Stimulated activated CD4-positive, alpha-beta T cell treated with anti-CD3 and anti-CD28 coated beads, Interleukin-15, amount 100 ng/mL, for 1 hour (primary cell): ENCODE measurements at places on chromosomes 11 and 22.

DNA sequence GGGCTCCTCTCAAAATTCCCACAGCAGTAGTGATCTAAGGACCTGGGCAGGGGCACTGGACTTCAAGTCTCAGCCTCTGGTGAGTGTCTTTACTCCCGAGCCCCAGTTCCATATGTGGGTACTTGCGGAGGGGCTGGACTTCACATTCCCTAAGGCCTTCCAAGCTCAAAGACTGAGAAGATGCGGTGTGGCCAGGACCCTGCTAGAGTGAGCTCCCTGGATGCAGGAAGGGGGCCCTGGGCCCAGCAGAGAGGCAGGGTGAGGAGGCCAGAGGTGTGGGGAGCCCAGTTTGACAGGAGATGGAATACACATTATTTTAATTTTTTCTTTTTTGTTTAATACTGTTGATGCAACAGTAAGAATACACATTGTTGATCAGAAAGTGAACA lies 83.7 kb downstream of the IGLL1 start:
- no peak for DNase-seq

DNA sequence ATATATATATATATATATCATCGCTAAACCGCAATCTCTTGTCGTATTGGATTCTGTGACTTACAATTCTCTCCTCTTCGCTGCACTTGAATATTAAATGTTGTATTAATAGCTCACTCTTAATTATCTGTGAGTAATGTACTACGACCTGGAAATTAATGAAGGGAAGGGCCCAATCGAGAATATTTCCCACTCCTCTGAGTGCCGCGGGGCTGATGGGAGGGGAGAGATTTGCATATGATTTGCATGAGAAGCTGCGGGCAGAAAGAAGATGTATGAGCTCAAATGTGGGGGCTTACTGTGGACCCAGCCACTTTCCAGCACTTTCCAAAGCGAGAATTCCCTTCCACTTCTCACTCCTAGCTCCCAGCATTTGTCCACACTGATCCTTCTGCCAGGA lies 141.2 kb downstream of the MN1 start:
- no peak for DNase-seq

DNA sequence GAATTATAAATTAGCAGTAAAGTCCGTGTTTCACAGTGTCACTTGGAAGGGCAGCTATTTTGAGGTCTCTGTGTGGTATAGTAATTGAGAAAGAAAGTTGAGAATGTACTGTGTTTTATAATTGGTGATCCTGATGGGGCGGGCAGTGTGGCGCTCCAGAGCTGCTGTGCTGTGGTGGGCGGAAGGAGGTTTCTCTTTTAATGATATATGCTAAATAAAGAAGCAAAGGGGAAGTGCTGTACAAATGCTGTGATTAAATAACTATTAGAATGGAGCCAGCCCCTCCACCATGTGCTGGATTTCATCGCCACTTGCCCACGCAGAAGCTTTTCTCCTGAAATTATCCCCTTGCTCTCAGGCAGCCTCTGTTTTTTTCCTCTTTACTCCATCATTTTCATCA lies 24.6 kb downstream of the ATXN10 start:
- no peak for DNase-seq

- no peak for DNase-seq
Measured at GRCh38 chr22:47128216-47128615, 365.8 kb downstream of the TBC1D22A start.

DNA sequence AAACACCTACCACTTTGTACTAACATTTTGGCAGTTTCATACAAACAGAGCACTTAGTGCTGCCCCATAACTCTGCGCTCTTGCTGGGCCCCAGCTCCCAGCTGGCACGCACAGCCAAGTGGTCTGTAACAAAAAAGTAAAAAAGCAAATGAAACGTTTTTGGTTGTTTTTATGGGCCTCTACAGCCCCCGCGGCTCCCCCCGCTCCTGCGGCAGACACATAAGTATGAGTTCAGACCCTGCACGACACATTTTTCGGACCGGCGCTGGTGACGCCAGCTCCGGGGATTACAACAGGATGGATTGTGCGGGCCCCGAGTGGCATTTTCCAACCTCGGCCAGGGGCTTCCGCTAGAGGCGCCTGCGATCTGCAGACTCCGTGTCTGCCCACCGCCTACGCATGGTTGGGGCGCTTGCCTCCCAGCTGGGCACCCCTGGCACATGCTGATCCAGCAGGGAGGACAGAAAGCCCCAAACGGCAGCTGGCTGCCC lies 418.2 kb downstream of the SOX6 start:
- no peak for DNase-seq

DNA sequence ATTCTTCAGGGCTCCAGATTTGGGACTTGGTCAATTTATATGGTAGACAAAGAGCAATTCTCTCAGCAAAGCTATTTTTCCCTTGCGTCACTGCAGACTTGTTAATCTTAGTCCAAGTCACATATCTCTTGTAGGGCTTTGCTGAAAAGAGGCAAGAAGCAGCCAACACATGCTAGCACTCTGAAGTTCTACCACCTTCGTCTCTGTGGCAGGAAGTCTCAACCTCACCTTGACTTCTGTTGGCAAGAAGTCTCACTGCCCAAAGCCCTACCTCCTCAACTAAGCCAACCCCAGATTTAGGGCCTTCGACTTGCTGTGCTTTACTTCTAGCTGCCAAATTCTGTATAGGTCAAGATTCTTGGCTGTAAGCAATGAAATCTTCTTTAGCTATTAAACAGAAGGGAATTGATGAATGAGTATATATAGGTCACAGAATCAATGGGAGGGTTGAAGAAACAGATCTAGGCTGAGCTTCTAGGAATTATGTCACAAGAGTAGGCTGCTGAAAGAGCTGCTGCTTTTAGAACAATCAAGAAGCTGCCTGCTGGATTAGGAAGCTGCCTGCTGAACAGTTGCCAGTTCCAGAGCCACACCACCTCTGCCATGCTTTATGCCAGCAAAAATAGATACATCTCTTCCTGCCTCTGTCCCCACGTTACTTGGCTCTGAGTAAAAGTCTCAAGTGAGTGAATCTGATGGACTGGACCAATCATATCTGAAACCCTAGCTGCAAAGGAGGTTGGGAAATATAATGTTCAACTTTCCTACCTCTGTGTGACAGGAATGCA lies 17.6 kb upstream of the NCR3LG1 start:
- DNase-seq: no peak

DNA sequence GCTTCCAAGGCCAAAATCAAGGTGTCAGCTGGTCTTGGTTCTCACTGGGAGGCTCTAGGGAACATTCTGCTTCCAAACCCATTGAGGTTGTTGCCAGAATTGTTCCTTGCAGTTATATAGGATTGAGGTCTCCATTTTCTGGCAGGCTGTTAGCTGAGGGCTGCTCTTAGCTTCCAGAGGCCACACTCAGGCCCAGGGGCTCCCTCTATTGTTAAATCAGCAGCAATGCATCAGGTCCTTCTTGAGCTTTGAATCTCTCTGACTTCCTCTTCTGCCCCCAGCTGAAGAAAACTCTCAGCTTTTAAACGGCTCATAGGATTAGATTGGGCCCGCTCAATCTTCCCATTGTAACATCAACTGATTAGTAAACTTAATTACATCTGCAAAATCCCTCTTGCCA lies 39.3 kb upstream of the BSX start:
- DNase-seq: no peak

DNA sequence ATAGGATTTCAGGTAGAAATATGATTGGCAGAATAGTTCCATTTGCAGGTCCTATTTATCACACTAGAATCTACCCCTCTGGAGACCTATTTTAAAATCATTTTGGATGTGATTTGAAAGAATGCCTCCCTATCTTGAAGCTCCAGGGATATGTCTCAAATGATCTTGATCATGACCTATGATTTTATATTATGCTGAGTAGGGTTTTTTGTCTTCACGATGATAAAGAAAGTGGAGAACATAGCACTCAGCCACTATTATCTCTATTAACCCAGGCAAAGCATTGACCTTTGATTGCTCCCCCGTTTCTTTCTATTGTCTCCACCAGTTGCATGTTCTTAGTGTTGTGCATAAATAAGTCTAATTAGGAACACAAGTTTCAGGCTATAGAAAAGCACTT lies 307.9 kb downstream of the BLID start:
- no peak for DNase-seq
